ENCODE measurements at places on chromosomes 7 and 10. TPM values are rescaled to one million over a fixed set of nuclear protein-coding genes. Genes with fewer than 3 reads are reported as not detected.

GRCh38 chr7:22356010-22356691, 803 bp downstream of the RAPGEF5 start:
- no peak overlapping the region for H3K27ac ChIP-seq
- no peak for DNase-seq
- peaks cover 4% of the 10 kb centered on the region for H3K4me1 ChIP-seq
- no peaks in the 10 kb centered on the region for H3K36me3 ChIP-seq
- H3K27me3 ChIP-seq: no peaks in the 10 kb centered on the region

DNA sequence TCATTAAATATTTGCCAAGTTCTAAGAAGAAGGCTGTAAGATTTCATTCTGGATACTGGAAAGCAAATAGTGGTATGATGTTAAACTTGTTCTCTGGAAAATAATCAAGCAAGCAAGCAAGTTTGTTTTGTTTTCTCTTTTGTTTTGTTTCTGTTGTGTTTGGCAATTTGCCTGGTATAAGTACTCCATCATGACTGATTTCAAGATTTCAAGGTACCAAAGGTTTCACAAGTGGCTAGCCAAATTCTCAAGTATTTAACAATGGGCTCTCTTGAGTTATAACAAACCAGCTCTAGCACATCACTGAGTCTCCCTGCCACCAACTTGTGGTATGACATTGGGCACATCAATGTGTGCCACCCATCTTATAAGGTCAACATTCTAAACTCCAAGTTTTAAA, 151.7 kb upstream of the IGFBP3 start:
- H3K27me3 ChIP-seq: no peaks in the 10 kb centered on the region
- no peaks in the 10 kb centered on the region for H3K4me1 ChIP-seq
- no peak for DNase-seq
- no peak overlapping the region for H3K27ac ChIP-seq
- no peak overlapping the region for H3K4me3 ChIP-seq

- peaks cover 45% of the 10 kb centered on the region for H3K4me1 ChIP-seq
- no peaks in the 10 kb centered on the region for H3K27me3 ChIP-seq
- H3K36me3 ChIP-seq: peaks cover 26% of the 10 kb centered on the region
- no peak for DNase-seq
Measured at GRCh38 chr7:99499371-99499720, 735 bp downstream of the ZNF394 start.

DNA sequence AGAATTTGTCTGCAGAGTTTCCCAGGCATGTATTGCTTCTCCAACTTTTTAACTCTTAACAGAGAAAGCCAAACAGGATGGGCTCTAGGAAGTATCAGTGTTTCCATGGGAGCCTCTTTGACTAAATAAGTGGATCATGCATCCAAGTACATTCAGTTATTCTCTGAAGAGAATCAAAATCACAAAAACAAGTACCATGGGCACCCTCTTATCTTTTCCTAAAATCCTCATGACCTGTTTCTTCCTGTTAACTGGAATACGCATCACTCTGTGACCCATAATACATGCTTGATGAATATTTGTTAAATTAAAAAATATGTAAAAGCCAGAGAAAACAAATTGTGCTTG, 186.9 kb upstream of the MGMT start:
- H3K27me3 ChIP-seq: no peaks in the 10 kb centered on the region
- no peak overlapping the region for H3K4me3 ChIP-seq
- DNase-seq: no peak
- H3K27ac ChIP-seq: no peak overlapping the region
- H3K36me3 ChIP-seq: no peaks in the 10 kb centered on the region

- H3K36me3 ChIP-seq: no peaks in the 10 kb centered on the region
- no peak overlapping the region for H3K4me3 ChIP-seq
- no peaks in the 10 kb centered on the region for H3K27me3 ChIP-seq
- no peak overlapping the region for H3K27ac ChIP-seq
- H3K4me1 ChIP-seq: peaks cover 80% of the 10 kb centered on the region
Measured at GRCh38 chr7:116216956-116217571, 6.7 kb downstream of the TES start.

- no peaks in the 10 kb centered on the region for H3K4me1 ChIP-seq
- no peak for DNase-seq
- H3K27ac ChIP-seq: no peak overlapping the region
Measured at GRCh38 chr10:124574456-124575070, 112.9 kb downstream of the LHPP start.

- H3K4me3 ChIP-seq: no peak overlapping the region
- DNase-seq: no peak
- H3K27ac ChIP-seq: no peak overlapping the region
- no peaks in the 10 kb centered on the region for H3K36me3 ChIP-seq
- H3K27me3 ChIP-seq: no peaks in the 10 kb centered on the region
Measured at GRCh38 chr7:55081068-55081467, 62.3 kb downstream of the EGFR start.

GRCh38 chr7:146146831-146147486, 30.4 kb downstream of the CNTNAP2 start:
- H3K4me3 ChIP-seq: no peak overlapping the region
- H3K27me3 ChIP-seq: no peaks in the 10 kb centered on the region
- H3K27ac ChIP-seq: no peak overlapping the region
- no peak for DNase-seq

GRCh38 chr10:43739161-43739560, 90.5 kb upstream of the ZNF32 start:
- no peaks in the 10 kb centered on the region for H3K27me3 ChIP-seq
- no peak for DNase-seq
- H3K27ac ChIP-seq: no peak overlapping the region
- no peaks in the 10 kb centered on the region for H3K36me3 ChIP-seq

DNA sequence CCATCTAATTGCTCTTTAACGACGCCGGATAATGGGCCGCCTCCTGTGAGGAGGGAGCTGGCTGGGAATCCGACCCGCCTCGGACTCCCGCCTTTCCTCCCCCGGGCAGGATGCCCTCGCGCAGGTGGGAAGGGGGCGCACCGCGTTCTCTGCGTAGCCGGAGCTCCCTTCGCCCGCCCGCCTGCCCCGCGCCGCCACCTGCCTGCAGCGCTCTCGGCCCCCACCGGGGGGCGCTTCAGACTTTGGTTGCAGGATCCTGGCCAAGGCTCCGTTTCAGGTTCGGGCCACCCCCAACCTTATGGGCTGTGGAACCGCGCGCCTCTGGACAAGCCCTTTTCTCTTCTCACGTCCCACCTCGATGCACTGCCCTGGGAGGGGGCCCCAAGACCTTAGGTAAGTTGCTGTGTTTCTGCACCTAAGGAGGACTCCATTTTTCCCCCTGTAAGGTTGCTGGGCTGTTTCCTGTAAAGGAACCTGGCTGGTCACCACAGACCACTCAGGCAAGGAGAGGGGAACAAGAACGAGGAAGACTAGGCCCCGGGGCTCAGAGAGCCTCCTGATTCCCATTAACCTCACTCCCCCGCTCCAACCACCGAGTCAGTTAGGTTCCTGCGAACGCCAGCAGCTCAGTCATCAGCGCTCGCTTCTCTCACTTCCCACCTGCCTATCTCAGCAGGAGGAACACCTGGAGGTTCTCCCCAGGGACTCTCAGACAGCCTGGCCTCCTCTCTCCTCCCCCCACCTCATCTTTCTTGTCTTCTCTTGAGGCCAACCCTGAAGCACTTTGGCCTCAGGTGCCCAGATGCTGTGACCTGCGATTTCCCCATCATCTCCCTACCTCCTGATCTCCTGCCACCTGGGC, 11.3 kb upstream of the KAZALD1 start:
- H3K27me3 ChIP-seq: peaks cover 16% of the 10 kb centered on the region
- H3K27ac ChIP-seq: no peak overlapping the region
- DNase-seq: peak; percentile 65
- H3K36me3 ChIP-seq: no peaks in the 10 kb centered on the region
- peak overlapping the region; percentile 8 for H3K4me3 ChIP-seq
- H3K4me1 ChIP-seq: peaks cover 19% of the 10 kb centered on the region

DNA sequence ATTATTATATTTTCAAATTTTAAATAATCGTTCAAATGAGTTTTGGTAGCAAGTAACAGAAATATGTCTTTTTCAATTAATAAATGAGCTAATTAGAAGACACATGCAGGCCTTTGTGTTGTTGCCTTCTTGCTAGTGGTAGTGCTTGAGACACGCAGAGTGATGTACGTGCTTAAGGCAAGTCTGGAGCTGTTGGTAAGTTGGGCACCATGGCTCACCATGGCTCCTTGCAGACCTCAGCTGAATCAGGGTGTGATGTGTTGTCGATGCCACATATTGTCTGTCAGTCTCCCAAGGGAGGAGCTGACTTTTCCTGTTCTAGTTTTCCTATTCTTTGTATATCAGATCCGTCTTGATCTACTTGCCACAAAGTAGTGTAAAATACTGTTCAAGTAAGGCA, 8.3 kb downstream of the CDK14 start:
- H3K27ac ChIP-seq: no peak overlapping the region
- H3K4me1 ChIP-seq: no peaks in the 10 kb centered on the region
- H3K36me3 ChIP-seq: no peaks in the 10 kb centered on the region
- H3K27me3 ChIP-seq: no peaks in the 10 kb centered on the region
- H3K4me3 ChIP-seq: no peak overlapping the region

DNA sequence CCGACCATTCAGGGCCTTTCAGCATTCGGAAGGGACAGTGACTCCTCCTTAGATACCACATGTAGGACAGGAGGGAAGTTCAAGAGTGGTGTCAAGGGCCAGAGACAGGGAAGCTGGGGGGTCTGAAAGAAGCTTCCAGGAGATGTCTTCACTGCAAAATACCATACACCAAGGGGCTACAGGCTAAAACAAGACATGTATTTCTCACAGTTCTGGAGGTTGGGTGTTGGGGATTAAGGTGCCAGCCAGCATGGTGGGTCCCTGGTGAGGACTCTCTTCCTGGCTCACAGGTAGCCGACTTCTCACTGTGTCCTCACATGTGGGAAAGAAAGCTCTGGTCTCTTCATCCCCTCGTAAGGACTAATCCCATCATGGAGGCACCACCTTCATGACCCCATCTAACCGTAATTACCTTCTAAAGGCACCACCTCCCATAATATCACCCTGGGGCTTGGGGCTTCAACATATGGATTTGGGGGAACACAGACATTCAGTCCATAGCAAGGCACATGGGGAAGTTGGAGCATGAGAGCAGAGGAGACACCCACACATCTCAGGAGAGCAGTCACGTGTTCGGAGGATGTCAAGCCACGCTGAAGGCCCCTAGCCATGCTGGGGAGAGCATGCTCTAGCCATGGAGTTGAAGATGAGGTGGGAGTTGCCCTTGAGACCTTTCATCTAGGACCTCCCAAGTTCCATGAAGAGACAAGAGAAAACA, 73.9 kb upstream of the GDF10 start:
- H3K4me3 ChIP-seq: no peak overlapping the region
- H3K36me3 ChIP-seq: no peaks in the 10 kb centered on the region
- no peak for DNase-seq
- no peak overlapping the region for H3K27ac ChIP-seq

- no peak overlapping the region for H3K27ac ChIP-seq
- no peak for DNase-seq
- no peaks in the 10 kb centered on the region for H3K27me3 ChIP-seq
- H3K4me3 ChIP-seq: no peak overlapping the region
Measured at GRCh38 chr10:76632767-76633051, 1004.9 kb downstream of the KCNMA1 start.

GRCh38 chr7:105079348-105079747, 65.3 kb downstream of the KMT2E start:
- no peaks in the 10 kb centered on the region for H3K27me3 ChIP-seq
- no peaks in the 10 kb centered on the region for H3K4me1 ChIP-seq
- H3K36me3 ChIP-seq: peaks cover 12% of the 10 kb centered on the region
- H3K27ac ChIP-seq: no peak overlapping the region
- no peak overlapping the region for H3K4me3 ChIP-seq

DNA sequence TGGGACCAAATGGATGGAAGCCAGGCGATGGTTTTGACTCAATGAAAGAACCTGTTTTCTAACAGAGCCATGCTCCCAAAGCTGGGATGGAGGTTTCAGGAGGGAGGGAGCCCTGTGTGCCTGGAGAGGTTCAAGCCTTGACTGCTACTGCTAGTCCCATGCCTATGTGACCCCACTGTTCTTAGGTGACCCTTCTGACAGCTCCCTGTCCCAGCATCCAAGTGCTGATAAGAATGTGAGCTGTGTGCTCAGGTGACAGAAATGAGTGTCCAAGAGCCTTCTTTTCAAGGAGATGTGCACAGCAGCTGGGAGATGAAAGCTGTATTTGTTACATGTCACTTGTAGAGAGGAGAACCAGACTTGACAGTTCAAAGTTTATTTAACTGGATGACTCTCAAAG, 595.4 kb downstream of the GALNT17 start:
- no peaks in the 10 kb centered on the region for H3K36me3 ChIP-seq
- H3K4me1 ChIP-seq: no peaks in the 10 kb centered on the region
- DNase-seq: no peak
- H3K4me3 ChIP-seq: no peak overlapping the region
- H3K27me3 ChIP-seq: no peaks in the 10 kb centered on the region

DNA sequence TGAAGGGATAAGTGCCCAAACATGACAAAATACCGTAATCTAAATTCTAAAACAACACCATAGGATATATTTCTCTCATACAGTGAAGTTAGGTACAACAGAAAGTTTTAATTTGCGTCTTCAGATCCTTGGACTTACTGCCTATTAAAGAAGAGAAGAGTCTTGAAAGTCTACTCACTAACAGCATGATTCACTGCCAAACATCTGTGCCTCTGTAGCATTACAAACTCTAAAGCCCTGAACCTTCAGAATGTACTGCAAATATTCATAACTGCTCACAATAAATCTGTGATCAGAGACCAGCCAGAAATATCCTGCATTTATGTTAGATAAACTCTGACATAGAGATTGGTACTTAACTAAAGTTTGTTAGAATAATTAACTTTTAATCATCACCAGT, 365.3 kb downstream of the PARD3 start:
- H3K27me3 ChIP-seq: no peaks in the 10 kb centered on the region
- H3K4me1 ChIP-seq: no peaks in the 10 kb centered on the region
- no peaks in the 10 kb centered on the region for H3K36me3 ChIP-seq

DNA sequence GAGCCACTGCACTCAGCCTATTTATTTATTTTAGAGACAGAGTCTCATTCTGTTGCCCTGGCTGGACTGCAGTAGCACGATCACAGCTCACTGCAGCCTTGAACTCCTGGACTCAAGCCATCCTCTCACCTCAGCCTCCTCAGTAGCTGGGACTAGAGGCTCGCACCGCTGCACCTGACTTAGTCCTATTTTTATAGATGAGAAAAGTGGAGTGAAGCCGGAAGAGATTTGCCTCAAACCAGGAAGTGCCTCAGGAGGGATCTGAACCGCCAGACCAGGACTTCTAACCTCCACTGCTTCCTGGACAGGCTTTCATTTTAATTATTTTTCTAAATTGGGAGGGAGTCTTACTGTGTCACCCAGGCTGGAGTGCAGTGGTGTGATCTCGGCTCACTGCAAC, 17.5 kb upstream of the CLIP2 start:
- no peaks in the 10 kb centered on the region for H3K27me3 ChIP-seq
- DNase-seq: no peak
- no peak overlapping the region for H3K27ac ChIP-seq
- no peak overlapping the region for H3K4me3 ChIP-seq
- no peaks in the 10 kb centered on the region for H3K36me3 ChIP-seq

The LRRC18 gene
- not detected for total RNA-seq

The GIMAP6 gene
- total RNA-seq: 55.0 TPM

The JCAD gene
- total RNA-seq: 0.32 TPM

The UFSP1 gene
- 6.2 TPM for total RNA-seq

The TSPAN12 gene
- total RNA-seq: 0.44 TPM

The GRM8 gene
- not detected for total RNA-seq

The KCP gene
- total RNA-seq: 0.72 TPM

The PBLD gene
- 1.3 TPM for total RNA-seq

The NPTX2 gene
- total RNA-seq: 0.18 TPM

The SLIT1 gene
- 0.29 TPM for total RNA-seq

The CDH23 gene
- total RNA-seq: 21.4 TPM
